ENCODE measurements at places on chromosomes 2 and 18.

GRCh38 chr2:153510996-153511395 is 32.4 kb upstream of the RPRM start:
- DNase-seq = no peak

- DNase-seq = no peak
These were observed 14.3 kb downstream of the GPR39 start for GRCh38 chr2:132430895-132431294.

DNA sequence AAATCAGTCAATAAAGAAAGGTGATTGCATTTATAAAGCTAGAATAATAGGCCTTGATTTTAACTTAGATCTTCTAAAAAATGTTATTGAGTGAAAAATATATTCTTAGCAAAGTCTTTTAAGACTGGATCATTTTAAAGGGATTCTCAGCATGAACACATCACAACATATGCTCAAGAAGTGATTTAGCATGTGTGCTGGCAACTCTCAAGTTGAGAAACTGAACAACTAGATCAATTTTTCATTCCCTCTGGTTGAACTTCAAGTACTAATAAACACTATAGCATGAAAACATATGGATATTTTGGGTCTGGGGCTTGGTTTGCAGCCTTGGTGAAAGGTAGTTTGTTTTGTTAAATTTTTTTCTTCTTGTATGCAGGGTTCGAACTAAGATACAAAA is 107.8 kb upstream of the PNPT1 start:
- DNase-seq = no peak

DNA sequence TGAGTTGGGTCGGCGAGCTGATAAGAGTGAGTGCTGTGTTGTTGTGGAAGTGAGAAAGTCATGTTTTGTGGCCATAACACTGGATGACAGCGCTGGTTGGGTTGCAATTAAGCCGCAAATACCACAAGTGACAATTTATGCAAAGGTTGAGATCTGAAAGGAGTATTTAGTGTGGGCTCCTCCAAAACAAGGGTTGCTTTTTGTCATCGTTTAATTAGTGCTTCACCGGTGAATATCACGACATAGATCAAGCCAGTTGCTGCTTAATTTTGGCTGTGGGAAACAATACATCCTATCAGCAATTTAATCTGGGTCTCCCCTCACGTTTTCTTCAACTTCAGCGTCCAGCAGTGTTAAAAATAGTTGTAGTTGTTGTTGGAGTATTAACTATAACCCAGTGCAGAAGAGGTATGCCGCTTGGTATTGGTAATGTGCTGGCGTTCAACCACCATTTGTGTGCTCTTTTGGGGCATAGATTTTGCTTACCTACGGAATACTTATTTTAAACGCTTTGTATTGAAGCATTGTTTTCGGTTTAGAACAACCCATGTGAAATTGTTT is 662 bp downstream of the ACVR2A start:
- peak; percentile 52 for DNase-seq

DNA sequence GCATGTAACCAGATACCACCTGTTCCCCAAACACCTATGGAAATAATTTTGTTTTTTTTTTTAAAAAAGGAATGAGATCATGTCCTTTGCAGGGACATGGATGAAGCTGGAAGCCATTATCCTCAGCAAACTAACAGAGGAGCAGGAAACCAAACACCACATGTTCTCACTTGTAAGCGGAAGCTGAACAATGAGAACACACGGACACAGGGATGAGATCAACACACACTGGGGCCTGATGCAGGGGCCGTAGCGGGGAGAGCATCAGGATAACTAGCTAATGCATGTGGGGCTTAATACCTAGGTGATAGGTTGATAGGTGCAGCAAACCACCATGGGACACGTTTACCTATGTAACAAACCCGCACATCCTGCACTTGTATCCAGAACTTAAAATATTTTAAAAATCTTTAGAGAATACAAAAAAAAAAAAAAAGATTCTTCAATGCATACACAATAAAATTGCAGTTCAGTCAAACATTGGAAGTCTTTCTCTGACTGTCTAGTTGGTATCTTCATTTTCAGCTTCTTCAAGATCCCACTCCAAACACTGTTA is 11.6 kb upstream of the CASP10 start:
- no peak for DNase-seq

DNA sequence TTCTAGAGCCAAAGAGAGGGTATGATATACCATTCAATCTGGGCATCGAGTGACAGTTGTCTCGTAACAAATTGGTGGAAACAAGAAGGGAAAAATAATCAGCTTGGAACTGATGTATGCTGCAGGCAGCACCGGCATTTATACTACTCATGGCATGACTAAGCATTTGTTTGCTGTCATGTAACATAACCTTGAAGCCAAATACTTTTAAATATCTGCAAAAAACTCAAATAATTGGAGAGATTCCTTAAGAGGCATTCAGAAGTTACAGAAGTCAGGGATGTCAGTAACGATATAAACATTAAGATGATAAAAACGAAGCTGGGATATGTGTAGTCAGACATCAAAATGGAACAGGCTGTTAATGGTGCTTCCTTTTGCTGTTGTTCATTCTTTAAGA is 157.3 kb upstream of the MMADHC start:
- no peak for DNase-seq

DNA sequence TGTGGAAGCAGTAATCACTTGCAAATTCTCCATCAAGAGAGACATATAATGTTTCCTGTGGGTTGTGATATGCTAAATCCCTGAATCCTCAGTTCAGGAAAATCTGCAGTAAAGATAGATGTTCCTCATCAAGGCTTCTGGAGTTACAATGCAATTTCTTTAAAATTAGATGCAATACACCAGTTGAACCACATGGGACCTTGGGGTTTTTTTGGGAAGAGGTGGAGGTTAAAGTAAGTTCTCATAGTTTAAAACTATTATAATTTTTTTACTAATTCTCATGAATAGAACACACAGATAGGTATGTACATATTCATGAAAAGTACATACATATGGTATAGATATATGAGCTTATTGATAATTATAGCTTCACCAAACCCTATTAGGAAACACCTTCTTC is 496.2 kb downstream of the SATB2 start:
- no peak for DNase-seq

DNA sequence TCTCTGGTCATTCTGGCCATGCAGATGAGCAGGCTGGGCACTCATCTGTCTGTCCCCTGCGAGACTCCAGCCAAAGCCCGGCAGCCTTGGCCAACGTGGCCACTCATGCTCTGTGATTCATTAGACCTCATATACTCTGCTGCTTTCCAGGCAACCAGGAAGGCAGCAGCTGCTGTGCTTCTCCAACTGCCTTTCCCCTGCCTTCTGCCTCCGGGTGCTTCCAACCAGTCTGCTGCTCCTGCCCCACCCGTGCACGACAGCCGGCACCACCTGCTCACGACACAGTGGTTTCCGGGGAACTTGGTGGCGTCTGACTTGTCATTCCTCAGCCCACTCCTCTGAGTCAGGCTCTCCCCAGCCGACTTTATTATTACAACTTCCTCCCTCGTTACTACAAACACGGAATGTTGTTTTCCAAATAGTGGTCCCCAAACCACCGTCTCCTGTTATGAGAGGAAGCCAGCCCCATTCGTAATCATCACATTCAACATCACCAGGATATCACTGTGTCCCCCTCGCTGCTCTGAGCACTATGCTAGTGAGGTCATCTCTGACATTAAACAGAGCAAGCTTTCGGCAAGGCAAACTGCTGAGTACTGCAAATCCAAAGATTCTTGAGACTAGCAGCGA is 392.4 kb downstream of the ALK start:
- DNase-seq = no peak

- no peak for DNase-seq
These were observed 22.1 kb upstream of the ARPC2 start for GRCh38 chr2:218194880-218195279.

DNA sequence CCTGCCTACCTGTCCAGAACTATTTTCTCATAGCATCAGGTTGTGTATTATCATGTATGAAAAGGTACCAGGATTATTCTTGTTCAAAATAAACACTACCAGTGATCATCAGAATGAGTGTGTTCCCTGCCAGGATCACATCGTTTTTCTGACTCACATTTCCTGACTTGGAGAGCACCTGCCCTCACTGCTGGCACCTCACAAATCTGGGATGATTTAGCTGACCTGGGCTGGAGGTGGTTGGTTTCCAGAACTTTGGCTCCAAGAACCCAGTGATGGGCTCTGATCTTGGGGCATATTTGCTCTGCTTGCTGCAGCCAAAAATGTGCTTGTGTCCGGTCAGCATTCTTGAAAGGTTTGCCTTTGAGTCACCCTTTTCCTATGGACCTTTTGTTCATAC is 836.3 kb upstream of the ACVR2A start:
- DNase-seq = no peak

DNA sequence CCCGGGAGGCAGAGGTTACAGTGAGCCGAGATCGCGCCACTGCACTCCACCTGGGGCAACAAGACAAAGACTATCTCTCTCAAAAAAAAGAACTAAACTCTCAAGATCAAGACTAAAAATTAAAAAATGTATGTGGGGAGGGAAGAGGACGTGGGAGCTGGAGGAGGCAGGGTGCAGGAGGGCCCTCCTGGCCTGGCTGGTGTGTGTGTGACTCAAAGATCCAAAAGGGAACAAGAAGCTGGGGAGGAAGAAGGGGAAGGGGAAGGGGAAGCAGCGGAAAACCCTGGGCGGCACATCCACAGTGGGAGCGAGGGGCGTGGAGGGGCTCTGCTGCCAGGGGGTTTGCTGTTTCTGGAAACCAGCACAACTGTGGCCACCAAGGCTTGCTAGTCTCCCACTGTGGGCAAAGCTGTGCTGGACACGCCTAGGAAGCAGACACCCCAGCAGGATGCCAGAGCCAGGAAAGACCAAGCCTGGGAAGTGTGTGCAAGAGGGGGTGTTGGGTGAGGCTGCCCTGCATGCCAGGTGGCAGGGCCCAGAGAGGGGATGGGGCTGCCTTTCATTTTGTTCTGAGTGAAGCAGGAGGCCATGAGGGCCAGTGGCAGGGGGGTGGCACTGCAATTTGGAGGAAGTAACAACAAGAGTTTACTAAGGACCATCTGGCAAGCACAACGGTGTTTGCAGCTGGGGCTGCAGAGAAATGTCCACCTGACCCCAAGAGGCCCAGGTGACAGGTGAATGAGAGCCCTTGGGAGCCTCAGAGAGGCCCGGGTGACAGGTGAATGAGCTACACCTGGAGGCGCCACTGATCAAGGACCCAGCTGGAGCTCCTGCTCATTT is 44.5 kb downstream of the ANO7 start:
- no peak for DNase-seq

GRCh38 chr18:39786477-39786876 is 2168.6 kb upstream of the PIK3C3 start:
- no peak for DNase-seq

DNA sequence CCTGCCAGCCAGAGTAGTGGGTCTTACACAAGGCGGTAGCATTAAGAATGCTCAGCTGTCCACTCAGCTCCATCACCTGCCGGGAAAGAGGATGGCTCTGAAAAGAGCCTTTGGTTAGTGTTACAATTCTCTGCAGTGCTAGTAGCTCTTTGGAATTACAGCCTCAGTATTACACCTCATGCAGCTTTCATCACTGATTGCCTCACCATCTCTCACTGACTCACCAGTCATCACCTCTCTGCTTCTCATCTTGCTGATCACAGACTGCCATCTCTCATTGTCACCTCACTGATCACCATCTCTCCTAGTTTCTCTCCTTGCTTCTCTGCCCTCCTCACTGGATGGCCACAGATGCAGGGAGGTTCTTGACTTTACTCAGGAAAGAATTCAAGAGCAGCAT is 573.5 kb upstream of the SETBP1 start:
- no peak for DNase-seq

- no peak for DNase-seq
These were observed 32.4 kb downstream of the AP1S3 start for GRCh38 chr2:223805008-223805407.

- DNase-seq = no peak
These were observed 53.8 kb upstream of the ALPP start for GRCh38 chr2:232324778-232325177.

DNA sequence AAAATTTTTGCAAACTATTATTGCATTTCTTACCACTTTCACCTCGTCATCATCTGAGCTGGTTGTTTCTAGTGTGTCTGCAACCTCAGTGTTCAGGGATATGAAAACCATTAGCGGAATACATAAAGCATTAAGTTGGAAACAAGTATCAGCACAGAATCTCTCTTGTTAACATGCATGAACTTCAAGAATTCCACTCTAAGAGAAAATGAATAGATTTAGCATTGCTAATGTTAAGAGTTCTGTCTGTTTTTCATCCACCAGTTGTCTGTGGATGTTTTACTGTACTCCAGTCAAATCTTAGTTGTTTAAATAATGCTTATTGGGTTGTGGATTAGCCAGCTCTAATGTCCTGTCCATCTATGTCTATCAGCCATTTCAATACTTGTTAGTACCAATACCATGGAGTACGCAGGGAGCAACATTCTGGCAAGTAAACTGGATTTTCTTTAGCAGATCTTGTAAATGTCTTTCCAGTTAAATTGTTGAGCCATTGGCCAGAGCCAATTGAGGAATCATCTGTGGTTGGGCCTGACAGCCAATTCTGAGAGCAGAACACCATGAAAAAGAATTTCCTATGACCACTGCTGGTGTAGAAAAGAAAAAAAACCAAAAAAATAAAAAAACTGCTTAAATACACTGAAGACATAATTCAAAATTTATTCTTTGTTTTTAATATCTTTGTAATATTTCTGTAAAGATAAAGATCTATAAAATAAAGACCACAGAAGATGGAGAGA is 82.5 kb downstream of the SLC8A1 start:
- no peak for DNase-seq

GRCh38 chr18:80046011-80046410 is 11.8 kb downstream of the RBFA start:
- DNase-seq = no peak

DNA sequence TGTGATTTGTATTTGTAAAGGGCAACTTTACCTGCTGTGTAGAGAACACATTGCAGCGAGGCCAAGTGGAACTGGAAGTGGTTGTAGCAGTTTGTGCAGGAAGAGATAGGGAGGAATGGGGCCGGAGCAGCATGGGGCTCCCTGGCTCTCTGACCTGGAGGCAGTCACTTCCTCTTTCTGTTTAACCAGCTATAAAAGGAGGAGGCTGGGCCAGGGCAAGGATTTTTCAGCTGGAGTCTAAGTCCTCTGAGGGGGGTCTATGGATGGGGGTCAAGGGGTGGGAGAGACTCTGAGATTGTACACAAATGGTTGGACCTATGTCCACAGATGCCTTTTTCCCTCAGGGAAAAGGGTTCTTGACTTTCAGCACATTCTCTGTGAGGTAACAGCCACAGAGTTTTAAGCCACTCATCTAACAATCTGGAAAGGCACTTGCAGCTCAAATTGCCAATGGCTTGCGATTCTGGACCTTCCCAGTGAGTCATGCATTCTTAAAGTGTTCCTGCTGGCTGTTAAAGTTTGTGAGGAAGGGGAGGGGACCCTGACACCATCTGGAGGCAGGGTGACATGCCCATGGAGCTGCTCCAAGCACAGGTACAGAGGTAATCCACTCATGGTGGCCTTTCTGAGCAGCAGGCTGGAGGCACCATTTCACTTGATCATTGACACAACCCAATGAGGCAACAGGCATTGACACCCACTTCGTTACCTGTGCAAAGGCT is 347.0 kb downstream of the CYRIA start:
- DNase-seq = peak; percentile 31

- DNase-seq = no peak
These were observed 11.4 kb upstream of the NDUFV2 start for GRCh38 chr18:9091066-9091476.

GRCh38 chr2:239476029-239476756 is 75.4 kb upstream of the HDAC4 start:
- no peak for DNase-seq

- DNase-seq = no peak
These were observed 166.9 kb downstream of the MYO3B start for GRCh38 chr2:170344663-170345346.
